ENCODE measurements at places on chromosomes 5 and 9. TPM values are rescaled to one million over a fixed set of nuclear protein-coding genes. Genes with fewer than 3 reads are reported as not detected.

GRCh38 chr5:41885286-41885685 is 15.1 kb upstream of the OXCT1 start:
- DNase-seq, result no peak

- no peak for DNase-seq
These were observed 97.9 kb downstream of the CD180 start for GRCh38 chr5:67098656-67099055.

GRCh38 chr9:136078024-136078423 is 17.1 kb downstream of the NACC2 start:
- DNase-seq, result no peak

- no peak for DNase-seq
These were observed 6.9 kb upstream of the SEC16A start for GRCh38 chr9:136489731-136490130.

DNA sequence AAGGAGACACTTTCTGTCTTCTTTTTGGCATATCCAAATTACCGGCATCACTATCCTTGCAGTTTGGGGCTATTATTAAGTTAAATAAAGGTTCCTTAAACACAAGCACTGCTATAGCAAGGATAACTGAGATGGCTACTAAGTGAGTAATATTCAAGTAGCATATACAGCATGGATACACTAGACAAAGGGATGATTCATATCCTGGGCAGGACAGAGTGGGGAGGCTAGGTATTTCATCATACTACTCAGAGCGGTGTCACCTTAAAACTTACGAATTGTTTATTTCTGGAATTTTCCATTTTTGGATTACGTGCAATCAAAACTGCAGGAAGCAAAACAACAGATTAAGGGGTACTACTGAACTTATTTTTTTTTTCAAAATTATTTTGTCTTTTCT is 54.1 kb downstream of the FER start:
- DNase-seq, result no peak

The GFPT2 gene
- 10.1 TPM for total RNA-seq

The DMRT2 gene
- total RNA-seq, result not detected

GRCh38 chr5:168088410-168089173 is 202.9 kb upstream of the WWC1 start:
- no peak for DNase-seq

- no peak for DNase-seq
These were observed 9.4 kb upstream of the SPDL1 start for GRCh38 chr5:169574134-169574646.

The DOK3 gene
- total RNA-seq, result 6.0 TPM

- no peak for DNase-seq
These were observed 21.2 kb downstream of the COL15A1 start for GRCh38 chr9:98964911-98965336.

The EGFLAM gene
- not detected for total RNA-seq

The SCGB3A1 gene
- 7.1 TPM for total RNA-seq

- peak; percentile 20 for DNase-seq
These were observed 29.6 kb downstream of the BICD2 start for GRCh38 chr9:92734931-92735635.

DNA sequence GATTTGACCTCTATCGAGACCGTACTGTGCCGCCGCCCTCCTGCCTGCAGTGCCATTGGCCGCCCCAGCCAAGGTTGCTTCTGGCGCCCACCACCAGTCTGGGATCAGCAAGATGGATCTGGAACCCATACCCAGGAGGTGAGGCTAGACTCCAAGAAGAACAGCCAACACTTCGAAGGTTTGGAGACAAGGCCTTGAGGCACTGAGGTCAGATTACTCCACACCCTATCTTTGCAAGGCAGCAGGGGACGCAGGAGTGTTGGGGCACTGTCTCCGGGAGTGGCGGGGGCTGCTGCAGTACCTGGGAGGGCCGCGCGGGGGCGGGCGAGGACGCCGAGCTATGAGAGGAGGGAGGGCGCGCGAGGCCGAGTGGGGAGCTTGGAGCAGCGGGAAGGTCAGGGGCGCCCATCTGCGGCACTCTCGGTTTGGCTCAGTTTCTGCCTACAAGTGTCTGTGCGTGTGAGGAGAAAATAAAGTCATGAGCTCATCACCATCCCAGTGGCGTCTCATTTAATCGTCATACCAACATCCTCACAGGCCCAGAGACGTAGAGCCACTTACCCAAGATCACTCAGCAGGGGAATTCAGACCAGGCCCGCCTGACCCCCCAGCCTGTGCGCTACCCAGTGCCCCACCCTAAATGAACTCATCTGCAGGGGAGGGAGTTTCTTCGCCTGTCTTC is 20.5 kb upstream of the PSD2 start:
- DNase-seq, result peak; percentile 91
